Pancreas (tissue), 10 donors: ENCODE measurements at places on chromosomes 12 and 14. TPM values are rescaled to one million over a fixed set of nuclear protein-coding genes. Genes with fewer than 3 reads are reported as not detected.

TAS2R7 gene
- not detected for total RNA-seq

DNA sequence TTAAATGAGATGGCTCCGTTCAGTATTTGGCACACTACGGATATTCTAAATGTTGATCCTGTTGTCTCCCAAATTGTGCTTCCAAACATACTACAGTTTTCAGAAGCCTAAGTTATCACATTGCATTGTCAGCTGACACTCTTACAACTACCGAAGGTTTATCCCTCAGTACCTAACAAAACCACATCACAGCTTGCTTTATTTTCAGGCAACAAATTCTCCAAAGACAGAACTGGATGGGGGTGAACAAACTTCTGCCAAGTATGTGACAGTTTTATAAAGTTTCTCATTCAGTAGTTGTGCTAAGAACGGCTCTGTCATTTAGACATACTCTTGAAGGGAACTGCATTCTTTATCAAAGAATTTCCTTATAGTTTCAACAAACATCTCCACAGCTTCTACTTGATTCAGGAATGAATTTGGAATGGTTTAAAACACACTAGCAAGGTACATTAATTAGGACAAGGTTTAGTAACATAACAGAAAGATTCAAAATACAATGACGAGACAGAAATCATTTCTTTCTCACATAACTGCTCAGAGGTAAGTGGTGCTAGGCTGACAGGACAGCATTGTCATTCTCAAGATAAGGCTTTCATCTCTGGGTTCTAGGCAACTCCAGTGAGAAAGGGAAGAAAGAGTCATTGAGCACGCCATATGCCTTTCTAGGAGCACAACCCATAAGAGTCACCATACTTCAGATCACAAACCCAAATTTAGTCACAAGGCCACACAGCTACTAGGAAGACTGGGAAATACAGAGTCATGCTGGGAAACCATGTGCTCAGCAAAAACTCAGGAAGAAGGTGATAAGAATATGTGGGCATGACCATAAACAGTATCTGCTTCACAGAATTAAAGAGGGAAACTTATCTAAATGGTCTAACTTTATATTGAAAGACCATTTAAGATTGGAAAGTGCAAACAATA, 100.7 kb downstream of the DUSP6 start:
- no peak overlapping the region for H3K4me3 ChIP-seq
- H3K27ac ChIP-seq = no peak overlapping the region
- peaks cover 6% of the 10 kb centered on the region for H3K4me1 ChIP-seq
- DNase-seq = no peak

- no peak overlapping the region for H3K4me3 ChIP-seq
- no peak overlapping the region for H3K27ac ChIP-seq
- H3K4me1 ChIP-seq = no peaks in the 10 kb centered on the region
- no peak for DNase-seq
Observed at GRCh38 chr14:53533384-53533970, 380.4 kb upstream of the DDHD1 start.

- no peaks in the 10 kb centered on the region for H3K36me3 ChIP-seq
- no peak overlapping the region for H3K4me3 ChIP-seq
- no peaks in the 10 kb centered on the region for H3K27me3 ChIP-seq
- DNase-seq = no peak
Observed at GRCh38 chr14:88179716-88180115, 143.4 kb downstream of the KCNK10 start.

ZDHHC22 gene
- total RNA-seq = not detected

- DNase-seq = no peak
- no peaks in the 10 kb centered on the region for H3K36me3 ChIP-seq
- no peak overlapping the region for H3K4me3 ChIP-seq
- no peaks in the 10 kb centered on the region for H3K27me3 ChIP-seq
Observed at GRCh38 chr14:103949131-103949790, 6.9 kb upstream of the RD3L start.

MMP14 gene
- total RNA-seq = 61.8 TPM

DNA sequence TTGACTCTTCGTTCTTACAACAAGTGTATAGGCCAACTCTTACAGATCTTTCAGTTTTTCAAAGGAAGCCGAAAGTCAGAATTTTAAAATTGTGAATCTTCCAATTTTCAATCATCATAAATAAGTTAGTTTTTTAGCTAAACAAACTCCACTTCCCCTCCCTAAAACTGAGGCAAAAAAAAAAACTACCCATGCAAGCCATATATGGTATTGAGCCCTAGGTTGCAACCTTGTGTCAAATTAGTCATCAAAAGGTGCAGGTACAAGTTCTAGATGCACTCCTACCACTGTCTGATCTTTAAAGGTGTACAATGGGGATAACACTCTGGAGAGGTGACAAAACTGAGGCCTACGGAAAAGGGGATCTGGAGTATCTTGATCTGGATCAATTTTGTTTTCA, 97.9 kb downstream of the PAWR start:
- no peak overlapping the region for H3K4me3 ChIP-seq
- peaks cover 4% of the 10 kb centered on the region for H3K36me3 ChIP-seq
- DNase-seq = no peak
- no peak overlapping the region for H3K27ac ChIP-seq
- H3K27me3 ChIP-seq = no peaks in the 10 kb centered on the region
- H3K4me1 ChIP-seq = peaks cover 3% of the 10 kb centered on the region

IL23A gene
- total RNA-seq = 1.1 TPM

DNA sequence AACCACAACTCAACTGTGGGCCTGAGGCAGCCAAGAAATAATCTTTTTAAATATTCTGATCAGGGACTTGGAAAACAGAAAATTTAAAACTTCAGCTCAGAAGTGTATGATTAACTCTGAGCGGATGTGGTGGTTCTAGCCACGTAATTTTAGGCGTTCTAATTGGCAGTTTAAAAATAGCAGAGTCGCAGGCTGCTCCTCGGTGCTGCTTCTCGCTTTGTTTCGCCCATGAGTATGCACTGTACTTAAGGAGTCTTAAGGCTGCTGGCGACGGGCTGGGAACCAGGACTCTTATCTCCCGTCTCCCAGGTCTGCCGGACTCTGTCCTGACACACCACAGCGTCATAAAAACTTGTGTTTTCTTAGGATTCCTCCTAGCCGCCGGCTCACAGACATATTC, 113.4 kb upstream of the PELI2 start:
- H3K36me3 ChIP-seq = no peaks in the 10 kb centered on the region
- H3K4me1 ChIP-seq = no peaks in the 10 kb centered on the region
- H3K27ac ChIP-seq = peak overlapping the region; percentile 64
- no peaks in the 10 kb centered on the region for H3K27me3 ChIP-seq

DNA sequence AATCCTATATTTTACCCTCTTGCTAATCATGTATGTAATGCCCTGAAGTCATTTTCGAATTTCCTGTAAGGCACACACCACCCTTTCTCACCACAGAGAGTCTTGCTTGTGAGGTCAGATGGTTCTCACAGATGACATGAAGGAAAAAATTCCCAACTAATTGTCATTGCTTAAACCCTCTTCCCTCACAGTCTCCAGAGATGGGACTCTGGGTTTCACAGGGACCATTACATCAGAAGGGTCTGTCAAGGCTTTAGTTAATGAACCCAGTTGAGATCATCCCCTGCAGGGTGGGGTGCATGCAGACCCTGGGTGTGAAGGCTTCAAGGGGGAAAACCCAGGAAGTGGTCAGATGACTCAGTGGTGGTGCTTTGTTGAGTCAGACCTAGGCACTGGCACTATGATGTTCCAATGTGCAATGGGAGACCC, 229.6 kb downstream of the BCAT1 start:
- H3K4me1 ChIP-seq = no peaks in the 10 kb centered on the region
- no peak overlapping the region for H3K4me3 ChIP-seq
- H3K27me3 ChIP-seq = no peaks in the 10 kb centered on the region
- no peak overlapping the region for H3K27ac ChIP-seq
- H3K36me3 ChIP-seq = no peaks in the 10 kb centered on the region
- DNase-seq = no peak

BCAT1 gene
- 90.3 TPM for total RNA-seq

DNA sequence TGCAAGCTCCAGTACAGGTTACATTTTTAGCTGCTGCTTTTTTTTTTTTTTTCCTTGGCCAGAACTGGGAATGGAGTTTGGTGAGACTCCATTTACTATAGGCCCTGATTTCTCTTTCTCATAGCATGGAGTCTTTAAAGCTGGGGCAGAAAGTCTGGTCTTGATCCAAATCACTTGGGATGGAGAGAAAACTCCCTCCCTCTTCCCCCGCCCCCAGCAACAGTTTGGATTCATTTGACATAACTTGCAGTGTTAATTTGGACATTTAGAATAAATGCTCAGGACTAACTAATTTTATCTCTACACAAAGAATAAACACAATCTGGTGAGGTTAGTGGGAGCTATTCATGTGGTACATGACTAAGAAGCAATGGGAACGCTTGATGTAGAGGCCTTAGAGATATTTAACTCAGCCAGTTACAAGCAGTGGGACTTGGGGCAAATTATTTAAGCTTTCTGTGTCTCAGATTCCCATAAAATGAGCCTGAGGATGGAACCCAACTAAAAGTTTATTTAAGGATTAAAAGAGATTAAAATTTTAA, 107.3 kb upstream of the ARHGAP5 start:
- no peak overlapping the region for H3K27ac ChIP-seq
- no peaks in the 10 kb centered on the region for H3K36me3 ChIP-seq
- no peak for DNase-seq
- no peaks in the 10 kb centered on the region for H3K4me1 ChIP-seq
- no peaks in the 10 kb centered on the region for H3K27me3 ChIP-seq
- no peak overlapping the region for H3K4me3 ChIP-seq

TTC6 gene
- total RNA-seq = not detected

GRCh38 chr12:122982963-122983788, 2.7 kb downstream of the ARL6IP4 start:
- no peak for DNase-seq
- no peak overlapping the region for H3K27ac ChIP-seq
- no peak overlapping the region for H3K4me3 ChIP-seq
- H3K27me3 ChIP-seq = no peaks in the 10 kb centered on the region
- no peaks in the 10 kb centered on the region for H3K36me3 ChIP-seq

DNA sequence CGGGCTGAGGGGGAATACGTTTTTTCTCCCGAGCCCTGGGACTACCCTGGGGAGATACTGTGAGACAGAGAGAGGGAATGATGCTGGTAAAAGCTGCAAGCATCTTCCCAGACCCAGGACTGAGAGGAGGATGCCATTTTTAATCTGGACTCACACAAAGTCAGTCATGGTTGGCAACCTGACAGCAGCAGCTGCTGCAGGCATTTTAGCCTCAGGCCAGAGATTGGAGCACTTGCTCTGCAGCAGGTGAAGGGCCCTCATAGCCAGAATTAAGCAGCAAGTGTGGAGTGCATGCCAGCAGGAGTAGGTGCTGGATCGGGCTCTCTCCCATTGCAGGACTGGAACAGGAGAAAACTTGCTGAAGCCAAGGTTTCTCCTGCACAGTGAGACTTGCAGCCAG, 361.1 kb upstream of the CLEC14A start:
- no peaks in the 10 kb centered on the region for H3K36me3 ChIP-seq
- H3K4me1 ChIP-seq = no peaks in the 10 kb centered on the region
- no peak for DNase-seq
- H3K27me3 ChIP-seq = no peaks in the 10 kb centered on the region

HOXC6 gene
- total RNA-seq = 0.40 TPM

DNAAF2 gene
- total RNA-seq = 5.4 TPM

GRCh38 chr12:88870000-88870737, 289.9 kb upstream of the KITLG start:
- H3K27me3 ChIP-seq = no peaks in the 10 kb centered on the region
- no peak for DNase-seq
- H3K27ac ChIP-seq = no peak overlapping the region
- H3K36me3 ChIP-seq = no peaks in the 10 kb centered on the region
- H3K4me1 ChIP-seq = no peaks in the 10 kb centered on the region

GRCh38 chr12:13390381-13390861, 193.9 kb downstream of the EMP1 start:
- no peak overlapping the region for H3K4me3 ChIP-seq
- H3K4me1 ChIP-seq = peaks cover 5% of the 10 kb centered on the region
- no peaks in the 10 kb centered on the region for H3K36me3 ChIP-seq
- no peaks in the 10 kb centered on the region for H3K27me3 ChIP-seq

DNA sequence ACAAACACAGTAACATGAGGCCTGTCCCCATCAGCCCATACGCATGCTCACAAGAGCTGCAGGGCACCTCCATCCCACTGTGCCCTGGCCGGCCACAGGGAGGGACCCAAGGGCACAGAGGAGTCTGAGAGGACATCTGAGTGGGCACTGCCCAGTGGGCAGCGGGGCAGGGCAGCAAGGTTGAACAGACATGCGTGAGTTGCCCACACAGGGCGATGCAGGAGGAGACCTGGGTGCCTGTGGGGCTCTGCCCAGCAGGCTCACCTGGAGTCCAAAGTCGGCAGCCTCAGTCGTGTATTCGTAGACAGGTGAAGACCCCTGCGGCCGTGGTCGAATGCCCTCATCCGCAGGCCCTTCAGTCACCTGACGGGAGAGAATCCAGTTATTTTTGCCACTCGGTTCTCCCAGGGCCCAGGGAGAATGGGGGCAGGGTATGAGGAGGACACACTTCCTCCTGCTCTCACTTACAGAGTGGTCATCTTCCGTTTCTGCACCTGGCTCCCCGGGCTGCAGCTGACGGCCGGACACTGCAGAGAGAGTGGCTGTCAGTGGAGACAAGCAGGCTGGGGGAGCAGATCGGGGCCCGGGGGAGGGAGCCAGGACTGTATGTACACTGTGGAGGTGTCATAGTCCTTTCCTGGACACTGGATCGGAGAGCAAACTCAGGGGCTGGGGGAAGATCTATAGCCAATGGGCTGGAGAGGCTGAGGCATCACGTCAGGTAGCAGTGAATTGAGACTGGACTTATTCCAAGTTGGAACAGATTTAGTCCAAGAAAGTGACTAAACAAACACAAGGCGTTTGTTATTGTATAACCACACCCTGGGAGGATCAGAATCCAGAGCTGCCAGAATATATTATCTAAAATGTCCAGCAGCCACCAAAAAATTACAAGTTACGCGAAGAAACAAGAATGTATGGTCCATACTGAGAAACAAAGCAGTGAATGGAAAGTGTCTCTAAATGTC, 20.7 kb downstream of the AHNAK2 start:
- H3K27me3 ChIP-seq = no peaks in the 10 kb centered on the region
- H3K36me3 ChIP-seq = no peaks in the 10 kb centered on the region
- DNase-seq = peak; percentile 52
- H3K4me1 ChIP-seq = no peaks in the 10 kb centered on the region

DNA sequence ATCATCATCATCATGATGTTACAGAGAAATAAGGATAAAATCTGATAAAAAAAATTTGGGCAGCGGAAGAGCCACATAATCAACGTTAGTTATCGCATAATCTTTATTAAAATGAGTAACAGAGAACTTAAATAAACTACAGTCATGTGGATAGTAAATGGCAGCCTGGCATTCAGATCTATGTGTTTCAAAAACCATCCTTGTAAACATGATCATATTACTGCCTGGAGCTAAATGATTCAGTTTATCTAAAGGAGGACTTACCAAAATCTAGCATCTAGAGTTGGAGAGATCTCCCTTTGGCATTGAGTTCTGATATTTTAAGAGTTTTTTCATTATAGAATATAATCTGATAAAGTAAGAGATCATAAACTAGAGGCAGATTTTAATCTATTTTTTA, 200.1 kb upstream of the MGAT4C start:
- no peak overlapping the region for H3K27ac ChIP-seq
- no peak for DNase-seq
- no peaks in the 10 kb centered on the region for H3K4me1 ChIP-seq
- no peaks in the 10 kb centered on the region for H3K27me3 ChIP-seq

- no peak overlapping the region for H3K4me3 ChIP-seq
- H3K27me3 ChIP-seq = no peaks in the 10 kb centered on the region
- H3K27ac ChIP-seq = no peak overlapping the region
- DNase-seq = no peak
- H3K36me3 ChIP-seq = no peaks in the 10 kb centered on the region
- H3K4me1 ChIP-seq = no peaks in the 10 kb centered on the region
Observed at GRCh38 chr12:66744956-66745383, 66.1 kb upstream of the GRIP1 start.

- no peak for DNase-seq
- no peaks in the 10 kb centered on the region for H3K27me3 ChIP-seq
- H3K4me1 ChIP-seq = peaks cover 4% of the 10 kb centered on the region
- H3K4me3 ChIP-seq = no peak overlapping the region
Observed at GRCh38 chr12:24977711-24978110, 28.8 kb upstream of the BCAT1 start.
